ENCODE measurements at places on chromosomes 5 and 9.

DNA sequence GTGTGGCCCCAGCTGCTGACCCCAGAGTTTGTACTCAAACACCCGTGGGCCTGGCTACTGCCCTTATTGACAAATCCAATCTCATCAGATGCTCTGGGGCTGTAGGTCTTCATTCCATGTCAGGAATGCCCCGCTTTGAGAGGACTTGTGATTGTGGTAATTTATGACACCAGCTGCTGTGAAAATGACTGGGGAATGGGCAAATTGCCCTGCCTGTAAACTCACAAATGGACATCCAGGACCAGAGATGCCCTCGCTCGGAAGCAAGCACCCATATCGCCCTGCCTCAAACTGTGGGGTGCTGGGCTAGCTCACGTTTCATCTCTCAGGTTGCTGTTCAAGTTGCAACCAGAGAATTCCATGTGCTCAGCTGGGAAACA, 225.9 kb upstream of the MAP3K1 start:
- DNase-seq = no peak

DNA sequence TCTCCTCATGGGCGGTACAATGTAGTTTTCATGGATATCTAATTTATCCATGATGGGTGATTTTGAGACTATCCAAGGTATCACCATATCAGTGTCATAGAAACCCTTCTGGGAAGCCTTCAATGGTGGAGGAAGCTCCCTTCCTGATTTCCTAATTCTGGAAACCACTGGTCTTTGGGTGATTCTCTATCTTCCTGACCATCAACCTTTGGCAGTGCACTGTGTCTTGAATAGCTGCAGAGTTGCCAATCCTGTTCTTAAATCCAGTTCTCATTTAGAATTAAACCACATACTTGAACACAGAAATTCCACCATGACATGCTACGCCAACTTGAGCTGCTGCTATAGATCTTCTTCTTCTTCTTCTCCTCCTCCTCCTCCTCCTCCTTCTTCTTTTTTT, 161.7 kb upstream of the KLF9 start:
- DNase-seq = no peak

DNA sequence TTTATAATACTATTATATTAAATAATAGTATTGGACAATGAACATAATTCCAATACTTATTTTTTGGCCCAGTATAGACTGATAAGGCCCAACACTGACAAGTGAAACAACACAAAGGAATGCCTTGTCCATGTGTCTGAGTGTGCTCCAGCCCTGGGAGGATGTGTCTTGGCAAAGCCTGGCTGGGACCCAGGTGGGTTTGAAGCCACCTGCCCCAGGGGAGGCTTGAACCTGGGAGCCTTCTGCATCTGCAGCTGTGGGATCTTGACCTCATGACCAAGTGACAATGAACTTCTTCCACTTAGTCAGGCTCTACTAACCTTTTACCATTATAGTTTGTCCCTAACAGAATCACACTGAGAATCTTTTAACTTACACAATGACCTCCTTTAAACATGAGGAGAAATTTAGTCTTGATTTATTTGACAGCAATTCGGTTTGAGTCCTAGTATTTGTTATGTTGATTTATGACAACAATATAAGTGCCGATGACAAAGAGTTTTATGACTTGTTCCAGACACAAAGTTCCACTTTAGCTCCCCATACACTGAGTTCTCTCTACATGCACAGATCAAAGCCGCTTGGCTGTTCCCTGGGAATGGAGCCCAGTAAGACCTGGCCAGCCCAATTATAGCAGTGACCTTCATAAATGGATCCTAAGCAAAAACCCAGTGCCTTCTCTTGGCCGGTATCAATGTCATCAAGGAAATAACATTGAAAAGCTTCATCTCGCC, 294.5 kb downstream of the CTNND2 start:
- DNase-seq = no peak

DNA sequence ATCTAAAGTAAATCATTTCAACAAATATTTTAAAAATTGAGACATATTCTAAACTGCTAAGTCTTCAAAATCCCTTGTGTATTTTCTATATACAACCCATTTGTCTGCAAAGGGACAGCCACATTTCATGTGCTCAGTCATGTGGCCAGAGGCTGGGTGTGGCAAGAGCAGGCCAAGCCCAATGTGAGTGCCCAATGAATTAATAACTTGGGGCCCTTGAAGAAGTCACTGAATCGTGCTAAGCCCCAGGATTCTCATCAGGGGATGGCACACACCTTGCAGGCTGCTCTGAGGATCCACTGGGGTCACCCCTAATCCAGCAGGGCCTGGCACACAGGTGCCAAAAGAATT, 78.2 kb upstream of the SMIM23 start:
- no peak for DNase-seq

- no peak for DNase-seq
Measured at GRCh38 chr9:28064241-28064815, 491.0 kb upstream of the C9orf72 start.

DNA sequence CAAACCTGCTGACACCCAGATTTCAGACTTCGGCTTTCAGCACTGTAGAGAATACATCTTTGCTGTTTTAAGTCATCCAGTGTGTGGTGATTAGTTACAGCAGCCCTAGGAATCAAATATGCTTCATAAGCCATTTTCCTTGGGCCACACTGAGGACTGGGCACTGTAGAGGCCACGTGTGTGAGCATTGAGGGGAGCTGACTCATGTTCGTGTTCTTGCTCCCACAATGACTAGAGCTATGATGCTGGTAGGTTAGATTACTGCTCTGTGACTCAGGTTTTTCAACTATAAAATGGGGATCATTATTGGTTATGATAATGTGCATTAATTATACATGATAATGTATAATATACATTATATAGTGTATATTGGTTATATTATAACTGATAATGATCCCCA, 96.5 kb upstream of the PALM2AKAP2 start:
- no peak for DNase-seq

DNA sequence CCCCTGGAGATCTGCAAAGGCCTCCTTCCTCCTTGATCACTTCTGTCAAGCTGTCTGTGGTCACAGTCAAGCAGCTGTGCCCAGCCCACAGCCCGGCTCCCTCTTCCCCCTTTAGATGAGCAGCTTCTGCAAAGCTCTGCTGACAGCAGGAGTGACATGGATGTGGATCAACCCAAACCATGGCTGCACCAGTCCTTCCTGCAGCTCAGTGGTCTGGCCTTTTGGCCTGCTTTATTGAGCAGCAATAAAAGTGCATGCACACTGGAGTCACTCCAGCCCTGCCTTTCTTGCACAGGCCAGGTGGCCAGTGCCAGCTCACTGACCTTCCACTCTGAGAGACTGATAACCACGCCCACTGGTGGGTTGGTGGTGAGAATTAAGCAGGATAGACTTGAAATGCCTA, 91.3 kb upstream of the OTULINL start:
- no peak for DNase-seq

GRCh38 chr5:179668391-179668790, 12.4 kb downstream of the CBY3 start:
- DNase-seq = no peak

DNA sequence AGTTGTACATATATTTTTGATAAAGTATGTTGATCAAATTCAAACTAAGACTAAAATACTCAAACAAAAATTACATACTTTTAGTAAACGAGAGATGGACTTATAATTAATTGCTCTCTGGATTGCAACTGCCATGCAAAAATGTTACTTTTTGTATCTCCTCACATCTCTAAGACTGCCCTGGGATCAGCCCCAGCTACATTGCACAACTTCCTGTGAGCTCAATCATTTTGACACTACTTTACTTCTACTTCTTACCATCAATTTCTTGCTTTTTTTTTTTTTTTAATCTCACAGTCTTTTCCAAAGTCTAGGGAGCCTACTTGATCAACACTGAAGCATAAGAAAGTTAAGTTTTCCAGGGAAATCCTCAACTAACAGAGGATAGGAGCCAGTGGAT, 506.0 kb upstream of the CDH10 start:
- no peak for DNase-seq

DNA sequence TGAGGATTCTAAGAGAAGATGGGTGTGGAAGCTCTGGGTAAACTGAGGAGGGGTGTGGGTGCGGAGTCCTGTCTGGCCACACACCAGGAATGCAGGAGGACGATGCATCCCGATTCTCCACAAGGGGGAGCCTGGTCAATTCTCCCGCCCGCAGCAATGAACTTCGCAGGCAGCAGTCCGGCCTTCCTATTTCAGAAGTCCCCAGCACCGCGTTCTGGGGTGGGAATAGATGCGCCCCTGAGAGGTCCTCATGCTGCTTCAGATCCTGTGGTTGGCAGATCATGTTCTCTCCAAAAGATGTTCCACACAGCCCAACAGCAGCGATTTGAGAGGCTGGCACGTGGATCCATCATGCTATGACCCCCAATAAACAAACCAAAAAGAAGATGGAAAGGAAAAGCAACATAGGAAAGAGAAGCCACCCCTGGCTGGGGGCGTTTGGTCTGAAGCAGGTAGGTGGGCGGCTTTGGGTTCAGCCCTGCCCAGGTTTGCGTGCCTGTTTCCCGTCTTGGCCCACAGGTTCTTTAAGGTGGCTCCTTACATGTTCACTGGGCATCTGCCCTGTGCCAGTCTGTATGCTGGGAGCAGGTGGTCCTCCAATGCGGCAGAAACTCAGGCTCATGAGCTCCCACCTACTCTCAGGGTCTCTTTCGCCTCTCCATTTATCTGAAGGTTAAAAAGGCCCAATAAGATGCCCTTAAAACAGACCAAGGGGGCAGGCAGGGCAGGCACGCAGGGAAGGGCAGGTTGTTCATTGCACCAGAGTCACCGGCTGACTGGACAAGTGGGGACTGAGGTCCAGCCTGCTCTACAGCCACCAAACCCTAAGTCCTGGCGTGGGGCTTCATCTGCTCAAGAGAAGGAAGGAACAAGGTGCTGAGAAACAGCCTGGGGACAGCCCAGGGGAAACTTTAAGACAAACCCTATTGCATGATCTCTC, 171.6 kb downstream of the PAX5 start:
- no peak for DNase-seq

DNA sequence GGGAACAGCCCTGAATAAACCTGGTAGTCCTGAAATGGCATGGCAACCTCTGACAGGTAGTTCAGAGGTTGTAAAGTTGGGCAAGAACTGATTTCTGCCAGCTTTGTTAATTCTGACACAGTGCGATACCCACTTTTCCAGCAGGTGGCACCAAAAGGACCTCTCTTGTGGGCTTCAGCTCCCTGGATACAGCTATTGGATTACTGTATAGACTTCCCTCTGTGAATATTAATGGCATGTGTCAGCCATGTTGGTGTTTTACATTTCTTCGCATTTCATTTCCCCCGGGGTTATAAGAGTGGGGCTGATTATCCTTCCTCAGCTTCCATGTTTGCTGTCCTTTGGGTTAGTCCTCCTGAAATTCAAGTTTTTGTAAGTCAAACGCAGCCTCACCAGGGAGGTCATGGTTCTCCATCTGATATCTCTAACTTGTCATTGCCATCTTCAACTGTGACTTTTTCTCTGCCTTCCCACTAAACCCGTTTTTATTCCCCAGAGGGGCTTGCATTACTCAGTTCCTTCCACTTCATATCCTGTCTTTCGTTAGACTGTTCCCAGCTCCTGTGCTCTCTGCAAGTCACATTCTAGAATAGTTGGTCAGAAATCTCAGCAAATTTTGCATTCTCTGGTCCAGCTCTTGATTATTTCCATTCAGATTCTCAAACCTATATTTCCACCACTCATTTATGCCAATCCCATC, 135.6 kb downstream of the LIFR start:
- DNase-seq = no peak

DNA sequence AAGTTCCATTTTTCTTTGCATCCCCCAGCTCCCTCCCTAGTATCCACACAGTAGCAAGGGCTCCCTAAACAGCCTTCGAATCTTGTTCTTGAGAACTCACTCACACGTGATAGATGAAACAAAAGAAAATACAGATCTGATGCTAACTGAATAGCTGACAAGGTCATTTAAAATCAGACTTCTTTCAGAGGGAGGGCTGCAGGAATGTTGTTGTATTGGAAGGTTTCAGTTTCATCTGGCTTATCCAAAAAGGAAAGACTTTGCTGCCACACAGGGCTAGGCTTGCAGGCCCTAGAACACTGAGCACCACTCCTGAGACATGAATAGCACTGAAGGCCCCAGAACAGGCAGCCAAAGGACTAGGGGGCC, 3.2 kb downstream of the CD180 start:
- DNase-seq = no peak

- no peak for DNase-seq
Measured at GRCh38 chr5:102792705-102793104, 37.6 kb downstream of the PAM start.

- no peak for DNase-seq
Measured at GRCh38 chr9:96163712-96164111, 138.3 kb downstream of the HSD17B3 start.

DNA sequence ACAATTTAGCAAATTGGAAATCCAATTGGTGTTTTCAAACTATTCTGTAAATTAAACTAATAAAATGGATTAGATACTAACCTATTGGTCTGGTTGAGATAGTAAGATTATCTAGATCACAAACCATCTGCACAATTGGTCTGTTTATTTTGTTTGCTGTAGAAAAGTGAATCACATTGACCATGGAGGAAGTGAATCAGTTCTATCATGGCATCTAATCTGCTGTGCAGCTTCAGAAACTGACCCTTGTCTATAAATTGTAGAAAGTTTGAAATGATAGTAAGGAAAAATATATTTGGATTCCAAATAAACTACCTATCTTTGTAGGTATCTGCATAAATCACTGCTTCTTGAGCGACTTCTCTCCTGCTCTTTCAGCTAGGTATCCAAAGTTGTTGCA, 1865.4 kb downstream of the MAT2B start:
- no peak for DNase-seq

DNA sequence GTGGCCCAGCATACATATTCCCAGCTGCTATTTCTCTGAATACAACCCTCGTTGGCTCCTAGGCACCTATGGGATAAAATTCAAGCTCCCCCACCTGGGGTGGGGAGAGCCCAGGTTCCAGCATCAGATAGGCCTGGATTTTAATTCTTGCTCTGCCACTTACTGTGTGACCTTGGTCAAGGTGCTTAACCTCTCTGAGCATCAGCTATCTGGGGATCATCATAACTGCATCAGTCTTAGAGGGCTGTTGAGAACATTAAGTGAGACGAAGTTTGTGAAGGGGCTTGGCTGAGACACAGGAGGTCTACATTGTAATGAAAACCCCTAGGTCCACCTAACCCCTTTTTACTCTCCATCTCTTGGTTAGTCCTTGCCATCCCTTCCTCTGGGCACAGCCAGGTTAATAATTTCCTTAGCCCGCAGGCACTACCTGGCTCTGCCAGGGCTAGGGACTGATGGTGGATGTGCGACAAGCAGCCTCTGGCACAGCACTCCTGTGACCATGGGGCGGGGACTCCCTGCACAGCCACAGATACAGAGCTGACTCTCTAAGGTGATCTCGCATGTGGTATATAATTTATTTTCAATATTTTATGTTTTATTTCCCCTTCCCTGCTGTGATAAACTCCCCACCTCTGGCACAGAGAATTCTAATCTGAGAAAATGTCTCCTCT, 68.7 kb downstream of the CRB2 start:
- DNase-seq = no peak

DNA sequence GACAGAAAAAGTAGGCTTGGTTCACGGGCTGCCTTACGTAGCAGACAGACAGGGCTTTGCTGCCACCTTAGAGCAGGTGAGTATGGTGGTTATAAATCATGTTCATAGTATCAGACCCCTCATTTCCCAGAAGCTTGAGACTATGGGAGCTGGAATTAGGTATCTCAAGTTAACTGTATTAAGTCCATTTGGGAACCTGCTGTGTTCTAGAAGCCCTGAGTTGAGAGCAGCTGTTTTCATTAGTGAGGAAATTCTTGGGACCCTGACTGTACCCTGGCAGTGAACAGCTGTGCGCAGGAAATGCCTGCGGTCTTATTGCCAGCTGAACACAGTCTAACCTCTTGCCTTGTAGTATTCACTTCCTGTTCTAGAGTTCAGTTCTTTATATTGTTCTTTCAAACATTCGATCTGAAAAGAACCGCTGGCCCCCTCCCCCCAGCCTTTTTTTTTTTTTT, 29.8 kb downstream of the UGCG start:
- DNase-seq = peak; percentile 9
